A673 (cell line): ENCODE measurements at places on chromosomes 3 and 15. TPM values are rescaled to one million over a fixed set of nuclear protein-coding genes. Genes with fewer than 3 reads are reported as not detected.

Gene OCA2
- 0.09 TPM in 1 of 2 replicates, not detected in the other for total RNA-seq

DNA sequence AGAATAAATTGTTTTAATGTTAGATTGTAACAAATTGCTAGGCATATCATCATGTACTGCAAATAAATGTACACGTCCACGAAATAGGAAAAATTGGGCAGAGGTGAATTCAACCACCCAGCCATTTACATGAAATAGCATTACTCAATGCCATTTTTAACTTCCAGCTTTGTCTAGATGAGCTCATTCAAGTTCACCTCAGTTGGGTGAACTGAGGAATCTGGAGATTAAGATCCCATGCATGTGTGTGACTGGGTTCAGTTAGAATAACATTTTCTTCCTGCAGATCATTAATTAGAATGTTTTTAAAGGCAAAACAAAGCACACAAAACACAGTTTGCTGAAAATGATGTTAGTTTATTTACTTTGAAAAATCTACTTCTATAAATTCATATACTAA, 767.8 kb upstream of the GOLIM4 start:
- DNase-seq: no peak

GRCh38 chr3:31768479-31769125, 212.5 kb downstream of the OSBPL10 start:
- DNase-seq: peak; percentile 63

GRCh38 chr3:190620886-190621608, 107.2 kb downstream of the IL1RAP start:
- DNase-seq: no peak

GRCh38 chr15:86382341-86382740, 302.7 kb downstream of the AGBL1 start:
- no peak for DNase-seq

GRCh38 chr15:67807836-67808235, 17.5 kb upstream of the SKOR1 start:
- no peak for DNase-seq

DNA sequence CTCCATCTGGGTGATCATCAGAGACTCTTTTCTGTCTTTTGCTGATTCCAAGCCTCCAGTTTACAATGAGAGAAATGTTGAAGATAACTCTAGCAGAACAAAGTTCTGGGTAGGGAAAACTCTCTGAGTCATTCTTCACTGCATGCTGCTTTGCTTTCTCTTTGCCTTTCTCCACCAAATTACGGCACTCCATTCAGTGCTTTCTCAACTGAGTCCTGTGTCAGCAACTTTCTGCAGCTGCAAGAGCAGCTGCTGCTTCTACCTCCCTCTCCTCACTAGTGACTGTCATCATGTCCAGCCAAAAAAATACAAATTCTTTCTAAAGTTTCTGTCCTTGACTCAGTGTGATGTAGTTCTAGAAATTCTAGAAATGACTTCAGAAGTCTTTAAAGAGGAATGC, 953.8 kb downstream of the IGSF11 start:
- no peak for DNase-seq

- DNase-seq: no peak
Observed at GRCh38 chr15:88542342-88542733, 4.1 kb downstream of the DET1 start.

GRCh38 chr3:85737846-85738245, 779.1 kb downstream of the CADM2 start:
- no peak for DNase-seq
